NB4 (cell line): ENCODE measurements at places on chromosomes 16 and 17.

DNA sequence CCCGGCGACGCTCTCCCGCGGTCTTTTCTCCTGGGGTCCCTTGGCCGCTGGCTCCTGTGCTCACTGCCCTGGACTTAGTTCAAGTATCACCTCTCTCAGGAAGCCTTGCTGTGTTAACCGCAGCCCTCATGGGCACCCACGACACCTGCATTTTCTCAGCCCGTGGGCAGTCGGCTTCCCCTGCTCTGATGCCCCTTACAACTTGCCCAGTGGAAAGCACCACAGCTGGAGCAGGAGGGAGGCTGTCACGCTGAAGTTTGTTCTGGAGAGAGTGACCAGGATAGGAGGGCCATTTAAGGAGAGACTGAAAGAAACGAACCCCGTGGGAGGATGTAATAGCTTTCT, 395 bp downstream of the STXBP4 start:
- DNase-seq: peak; percentile 46

GRCh38 chr17:73533127-73533526, 111.1 kb downstream of the SDK2 start:
- DNase-seq: no peak

- no peak for DNase-seq
These were observed 7.8 kb upstream of the BIRC5 start for GRCh38 chr17:78206298-78206697.

DNA sequence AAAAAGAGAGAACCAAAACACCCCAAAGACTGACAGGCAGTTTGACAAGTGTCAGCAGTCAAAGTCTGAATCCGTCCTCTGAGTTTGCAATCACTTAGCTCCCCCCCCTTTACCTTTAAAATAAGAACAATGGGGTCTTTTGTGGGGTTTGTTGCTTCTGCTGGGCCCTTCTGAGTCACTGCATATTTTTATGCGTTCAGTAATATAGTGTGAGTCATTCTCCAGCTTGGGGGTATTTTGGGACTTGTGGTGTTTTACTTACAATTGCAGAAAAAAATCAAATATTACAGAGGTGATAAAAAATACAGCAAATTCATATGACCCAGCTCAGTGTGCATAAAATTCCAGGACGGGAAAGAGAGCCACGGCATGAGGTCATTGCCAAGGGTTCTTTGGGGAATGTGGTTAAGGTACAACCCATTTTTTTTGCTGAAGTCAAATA, 120.1 kb downstream of the CYLD start:
- no peak for DNase-seq

DNA sequence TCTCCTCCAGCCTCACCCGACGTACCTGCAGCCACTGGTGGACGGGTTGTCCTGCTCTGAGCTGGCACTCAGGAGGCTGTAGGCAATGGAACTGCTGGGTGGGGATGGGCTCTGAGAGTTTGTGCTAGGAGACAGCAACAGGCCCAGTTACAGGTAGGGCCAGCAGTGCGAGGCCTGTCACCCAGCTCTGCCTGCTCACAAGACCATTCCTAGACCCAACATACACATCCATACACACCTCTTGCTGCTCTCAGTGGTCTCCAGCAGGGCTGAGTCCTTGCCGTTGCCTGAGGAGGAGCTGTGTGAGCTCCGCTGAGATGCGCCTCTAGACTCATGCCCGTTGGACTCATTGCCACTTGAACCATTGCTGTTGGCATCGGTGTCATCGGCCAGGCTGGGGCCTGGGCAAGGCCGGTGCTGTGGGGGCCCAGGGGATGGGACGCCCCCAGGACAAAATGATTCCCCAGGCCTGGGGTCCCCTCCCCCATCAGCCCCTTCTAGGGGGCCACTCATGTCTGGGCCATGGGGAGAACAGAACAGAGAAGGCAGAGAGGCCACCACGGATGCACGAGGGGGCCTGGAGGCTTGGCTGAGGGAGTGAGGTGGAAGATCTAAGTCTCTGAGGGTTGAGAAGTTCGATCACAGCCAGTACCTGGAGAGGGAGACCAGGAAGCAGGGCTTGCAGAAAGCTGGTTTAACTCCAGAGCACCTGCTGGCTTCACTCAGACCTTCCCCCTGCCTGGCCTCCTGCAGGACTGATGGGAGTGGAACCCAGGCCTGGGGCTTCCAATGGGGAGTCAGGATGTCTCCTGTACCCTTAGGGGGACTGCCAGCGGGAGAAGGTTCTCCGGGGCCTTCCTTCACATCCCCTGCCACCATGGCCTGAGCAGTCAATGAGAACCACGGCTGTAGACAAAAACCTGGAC, 1.7 kb downstream of the PER1 start:
- no peak for DNase-seq

GRCh38 chr16:88764913-88765349, 20.1 kb downstream of the PIEZO1 start:
- DNase-seq: no peak

- DNase-seq: no peak
These were observed 6.6 kb downstream of the CDC42EP4 start for GRCh38 chr17:73304971-73305812.
